GM12878 (cell line): ENCODE measurements at places on chromosomes 3 and 15. TPM values are rescaled to one million over a fixed set of nuclear protein-coding genes. Genes with fewer than 3 reads are reported as not detected.

LCTL gene
- total RNA-seq = not detected in 2 replicates

B3GNT5 gene
- 0.51 and 1.3 TPM in 2 replicates for total RNA-seq

ERICH6 gene
- total RNA-seq = 0.40 TPM in 1 of 2 replicates, not detected in the other

RTP3 gene
- not detected in 2 replicates for total RNA-seq

SAMMSON gene
- not detected in 2 replicates for total RNA-seq

ZNF620 gene
- total RNA-seq = 2.9 and 3.4 TPM in 2 replicates

SMCO1 gene
- not detected in 2 replicates for total RNA-seq

ELL3 gene
- total RNA-seq = 12.9 and 15.0 TPM in 2 replicates

RPP14 gene
- total RNA-seq = 12.2 and 14.5 TPM in 2 replicates

IL1RAP gene
- 0.21 and 0.44 TPM in 2 replicates for total RNA-seq

RLBP1 gene
- total RNA-seq = not detected in 2 replicates

SLC22A14 gene
- total RNA-seq = not detected in 2 replicates

C3orf20 gene
- 1.6 and 2.0 TPM in 2 replicates for total RNA-seq
